Daoy (cell line): ENCODE measurements at places on chromosomes 6 and 20. TPM values are rescaled to one million over a fixed set of nuclear protein-coding genes. Genes with fewer than 3 reads are reported as not detected.

Gene PAK5
- total RNA-seq: 0.46 TPM in 1 of 2 replicates, not detected in the other

DNA sequence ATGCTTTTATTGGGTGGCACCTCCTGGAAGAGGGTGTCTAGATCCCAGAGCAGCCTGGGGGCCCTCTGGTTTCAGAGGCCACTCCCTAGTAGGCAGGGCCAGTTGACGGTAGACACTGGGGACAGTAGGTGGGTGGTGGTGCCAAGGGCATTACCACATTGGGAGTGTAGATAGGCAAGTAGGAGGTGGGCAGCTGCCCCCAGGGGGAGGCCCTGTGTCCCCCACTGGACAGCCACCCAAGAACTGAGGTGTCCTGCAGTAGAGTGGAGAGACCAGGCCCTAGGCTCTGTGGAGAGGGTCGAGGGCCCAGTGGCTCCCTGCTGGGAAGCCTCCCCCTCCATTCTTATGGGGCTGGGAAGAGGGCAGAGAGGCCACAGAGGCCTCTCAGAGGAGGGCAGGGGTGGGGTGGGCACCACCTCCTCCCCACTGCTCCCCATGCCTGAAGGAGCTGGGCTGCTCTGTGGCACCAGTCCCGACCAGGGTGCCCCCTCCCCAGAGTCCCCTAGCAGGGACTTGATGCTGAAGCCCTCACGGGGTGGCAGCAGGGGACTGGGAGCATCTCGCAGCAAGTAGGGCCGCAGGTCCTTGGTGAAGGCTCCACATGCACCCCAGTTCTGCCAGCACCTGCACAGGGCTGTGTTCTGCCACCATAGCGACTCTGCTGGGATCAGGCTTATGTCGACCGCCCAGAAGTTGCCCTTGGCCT, 305.0 kb upstream of the KCNQ5 start:
- no peak for DNase-seq

DNA sequence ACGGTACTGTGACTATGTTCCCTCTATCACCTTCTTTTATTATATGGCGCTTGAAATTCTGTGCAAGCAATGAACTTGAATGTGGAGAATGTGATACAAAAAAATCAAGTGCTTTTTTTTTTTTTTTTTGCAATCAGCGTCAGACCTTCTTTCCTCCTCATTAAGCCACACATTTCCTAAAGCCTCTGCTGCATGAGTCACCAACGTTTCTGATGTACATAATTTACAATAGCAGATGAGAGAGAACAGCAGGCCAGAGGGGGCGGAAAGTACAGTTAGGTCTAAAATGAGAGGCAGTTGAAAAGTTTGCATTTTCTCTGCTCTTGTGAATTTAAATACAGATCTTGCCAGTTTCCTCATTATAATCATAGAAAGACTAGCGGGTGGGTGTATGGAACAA, 114.6 kb upstream of the RIPOR2 start:
- DNase-seq: peak; percentile 83

- no peak for DNase-seq
Observed at GRCh38 chr6:55827818-55828522, 47.4 kb downstream of the BMP5 start.

DNA sequence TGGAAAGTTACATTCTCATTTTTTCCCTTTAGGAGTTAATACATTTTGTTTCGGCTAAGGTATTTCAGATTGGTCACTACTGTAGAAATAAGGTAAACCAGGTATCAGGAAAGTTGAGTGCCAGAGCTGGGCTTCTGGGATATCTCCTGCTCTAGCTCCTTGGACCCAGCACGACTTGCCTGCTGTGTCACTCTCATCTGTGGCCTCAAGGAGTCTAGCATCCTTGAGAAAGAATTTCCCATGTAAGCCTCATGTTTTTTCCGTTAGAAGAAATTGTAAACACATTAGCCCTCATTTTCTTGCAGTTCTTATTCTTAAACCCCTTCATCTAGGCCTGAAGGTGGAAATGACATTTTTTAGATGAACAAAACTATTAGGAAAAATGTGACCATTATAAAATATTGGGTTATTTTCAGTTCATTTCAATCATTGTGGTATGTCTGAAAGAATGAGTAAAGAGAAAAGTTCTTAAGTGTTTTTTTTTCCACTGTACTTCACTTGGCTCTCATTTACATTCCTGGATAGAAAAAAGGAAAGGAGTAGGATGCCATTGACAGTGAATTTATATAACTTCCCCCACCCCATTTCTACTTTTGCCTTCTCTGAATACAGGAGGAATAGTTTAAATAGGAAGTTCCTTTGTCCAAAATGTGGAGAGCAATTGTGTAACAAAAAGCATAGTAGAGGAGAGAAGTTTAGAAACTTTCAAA, 46.7 kb downstream of the CD2AP start:
- DNase-seq: no peak

DNA sequence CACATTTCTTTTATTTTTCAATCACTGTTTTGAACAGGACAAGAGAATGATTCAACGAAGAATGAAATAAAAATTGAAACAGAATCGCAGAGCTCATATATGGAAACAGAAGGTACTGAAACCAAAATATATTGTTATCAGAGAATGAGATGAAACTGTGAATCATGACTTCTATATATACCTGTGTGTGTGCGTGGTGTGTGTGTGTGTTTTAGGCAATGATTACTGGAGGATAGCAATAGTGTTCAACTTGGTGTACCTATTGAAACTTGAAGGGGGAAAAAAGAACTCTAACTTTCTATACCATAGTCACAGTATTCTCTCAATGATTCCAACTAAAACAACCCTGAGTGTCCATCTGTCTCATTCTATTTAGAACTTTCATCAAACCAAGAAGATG, 586.6 kb downstream of the KIF16B start:
- DNase-seq: no peak

- no peak for DNase-seq
Observed at GRCh38 chr6:107740496-107741190, 83.5 kb downstream of the SCML4 start.

DNA sequence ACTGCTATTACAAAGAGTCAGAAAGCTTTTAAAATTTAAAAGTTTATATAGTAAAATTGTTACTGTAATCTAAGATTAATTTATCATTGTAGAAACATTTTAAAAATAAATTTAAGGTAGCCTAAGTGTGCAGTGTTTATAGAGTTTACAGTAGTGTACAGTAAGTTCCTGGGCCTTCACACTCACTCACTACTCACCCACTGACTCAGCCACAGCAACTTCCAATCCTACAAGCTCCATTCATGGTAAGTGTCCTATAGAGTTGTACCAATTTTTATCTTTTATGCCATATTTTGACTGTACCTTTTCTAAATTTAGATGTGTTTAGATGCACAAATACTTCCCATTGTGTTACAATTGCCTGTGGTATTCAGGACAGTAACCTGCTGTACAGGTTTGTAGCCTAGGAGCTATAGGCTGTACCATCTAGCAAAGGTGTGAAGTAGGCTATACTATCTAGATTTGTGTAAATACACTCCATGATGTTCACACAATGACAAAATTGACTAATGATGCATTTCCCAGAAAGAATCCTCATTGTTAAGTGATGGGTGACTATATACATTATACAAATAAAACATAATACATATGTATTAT, 10.2 kb upstream of the TMEM170B start:
- DNase-seq: no peak

- peak; percentile 55 for DNase-seq
Observed at GRCh38 chr20:48904566-48905296, 16.8 kb upstream of the ARFGEF2 start.

- DNase-seq: no peak
Observed at GRCh38 chr6:138719744-138720143, 53.8 kb upstream of the CCDC28A start.

DNA sequence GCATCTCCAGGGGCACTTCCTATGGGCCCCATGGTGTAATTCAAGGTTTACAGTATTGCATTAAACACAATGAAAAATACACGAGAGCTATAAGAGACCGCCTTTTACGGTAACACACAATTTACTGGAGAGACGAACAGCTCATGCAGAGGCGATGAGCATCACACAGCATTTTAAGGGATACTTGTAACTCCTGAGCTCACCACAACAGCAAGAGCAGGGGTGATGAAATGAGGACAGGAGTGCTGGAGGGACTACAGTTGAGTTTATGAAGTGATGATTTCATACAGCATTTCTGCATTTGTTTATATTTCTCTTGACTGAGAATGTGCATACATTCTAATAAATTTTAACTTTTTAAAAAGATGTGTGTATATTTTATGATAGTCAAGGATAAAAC, 113.9 kb downstream of the WDR27 start:
- DNase-seq: no peak

GRCh38 chr6:43395776-43396175, 26.3 kb upstream of the ZNF318 start:
- no peak for DNase-seq

- DNase-seq: peak; percentile 17
Observed at GRCh38 chr6:115544765-115545671, 515.7 kb downstream of the FRK start.

- DNase-seq: peak; percentile 27
Observed at GRCh38 chr20:47396762-47397476, 40.4 kb upstream of the ZMYND8 start.

- DNase-seq: peak; percentile 19
Observed at GRCh38 chr6:43060034-43060754, 763 bp downstream of the KLC4 start.

DNA sequence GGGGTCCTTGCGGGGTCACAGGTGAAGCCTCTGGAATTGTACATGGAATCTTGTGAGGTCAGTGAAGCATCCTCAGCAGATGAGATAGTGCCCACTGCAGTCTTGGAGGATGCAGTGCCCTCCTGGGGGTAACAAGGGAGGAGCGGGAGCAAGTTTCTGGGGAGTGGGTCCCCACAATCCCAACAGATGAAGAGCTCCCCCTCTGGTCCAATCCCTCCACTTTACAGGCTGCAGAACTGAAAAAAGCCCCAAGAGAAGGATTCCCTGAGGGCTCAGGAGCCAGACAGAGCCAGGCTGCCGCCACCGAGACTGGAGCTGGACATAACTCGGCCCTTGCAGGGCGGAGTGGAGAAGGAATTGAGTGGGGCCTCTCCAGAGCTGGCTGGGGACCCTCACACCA, 52.4 kb downstream of the TTI1 start:
- DNase-seq: no peak

DNA sequence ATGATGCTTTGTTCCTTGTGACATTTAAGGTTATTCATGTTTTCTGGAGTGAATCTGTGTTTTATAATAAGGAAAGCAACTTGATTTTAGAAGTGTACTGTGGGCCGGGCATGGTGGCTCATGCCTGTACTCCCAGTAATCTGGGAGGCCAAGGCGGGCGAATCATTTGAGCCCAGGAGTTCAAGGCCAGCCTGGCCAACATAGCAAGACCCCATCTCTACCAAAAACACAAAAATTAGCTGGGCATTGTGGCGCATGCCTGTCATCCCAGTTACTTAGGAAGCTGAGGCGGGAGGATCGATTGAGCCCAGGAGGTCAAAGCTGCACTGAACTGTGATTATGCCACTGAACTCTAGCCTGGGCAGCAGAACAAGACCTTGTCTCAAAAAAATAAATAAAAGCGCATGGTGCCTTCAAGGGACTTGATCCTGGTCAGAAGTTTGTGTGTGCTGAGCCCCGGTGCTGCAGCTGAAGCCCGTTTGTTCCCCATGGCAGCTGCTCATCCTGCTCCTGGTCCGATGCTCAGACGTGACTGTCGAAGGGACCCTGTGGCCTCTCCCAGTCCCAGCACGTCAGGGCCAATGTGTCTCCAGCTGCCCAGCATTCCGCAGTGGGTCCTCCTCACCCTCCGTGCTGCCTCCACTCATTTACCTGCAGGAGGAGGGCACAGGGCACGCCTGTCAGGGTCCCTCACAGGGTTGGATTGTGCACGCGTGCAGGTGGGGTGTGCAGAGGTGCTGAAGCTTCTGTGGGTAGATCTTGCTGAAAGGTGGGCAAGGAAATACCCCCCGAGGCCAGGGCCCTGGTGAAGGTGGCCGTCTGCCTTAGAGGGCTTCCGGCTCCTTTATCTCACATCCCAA, 18.3 kb downstream of the ENTPD6 start:
- no peak for DNase-seq

DNA sequence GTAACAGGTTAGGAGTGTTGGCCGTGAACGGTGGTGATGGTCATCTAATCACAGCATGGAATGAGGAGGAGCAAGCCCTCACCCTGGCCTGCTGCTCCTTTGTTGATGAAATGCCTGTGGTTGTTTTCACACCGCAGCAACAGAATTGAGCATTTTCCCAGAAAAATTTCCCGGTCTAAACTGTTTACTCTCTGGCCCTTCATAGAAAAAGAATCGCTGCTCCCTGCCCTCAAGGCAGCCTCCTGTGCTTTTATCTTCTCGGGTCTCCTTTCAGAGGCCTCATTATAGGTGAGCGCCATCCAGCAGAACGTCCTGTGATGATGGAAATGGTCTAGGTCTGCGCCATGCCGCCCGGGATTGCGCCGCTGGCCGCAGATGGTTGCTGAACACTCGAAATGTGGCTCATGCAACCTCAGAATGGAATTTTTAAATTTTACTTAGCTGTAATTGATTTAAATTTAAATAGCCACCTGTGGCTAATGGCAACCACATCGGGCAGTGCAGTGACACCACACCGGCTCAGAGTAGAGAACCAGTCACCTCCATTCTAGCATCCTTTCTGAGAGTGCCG, 30.2 kb downstream of the PHACTR3 start:
- DNase-seq: no peak

GRCh38 chr20:15257569-15257870, 920.1 kb upstream of the FLRT3 start:
- no peak for DNase-seq

GRCh38 chr20:20192366-20192765, 140.0 kb downstream of the CFAP61 start:
- DNase-seq: no peak
